ENCODE measurements at places on chromosomes 4 and X.

GRCh38 chr4:106065018-106065417 lies 169.7 kb downstream of the NPNT start:
- no peak for DNase-seq

DNA sequence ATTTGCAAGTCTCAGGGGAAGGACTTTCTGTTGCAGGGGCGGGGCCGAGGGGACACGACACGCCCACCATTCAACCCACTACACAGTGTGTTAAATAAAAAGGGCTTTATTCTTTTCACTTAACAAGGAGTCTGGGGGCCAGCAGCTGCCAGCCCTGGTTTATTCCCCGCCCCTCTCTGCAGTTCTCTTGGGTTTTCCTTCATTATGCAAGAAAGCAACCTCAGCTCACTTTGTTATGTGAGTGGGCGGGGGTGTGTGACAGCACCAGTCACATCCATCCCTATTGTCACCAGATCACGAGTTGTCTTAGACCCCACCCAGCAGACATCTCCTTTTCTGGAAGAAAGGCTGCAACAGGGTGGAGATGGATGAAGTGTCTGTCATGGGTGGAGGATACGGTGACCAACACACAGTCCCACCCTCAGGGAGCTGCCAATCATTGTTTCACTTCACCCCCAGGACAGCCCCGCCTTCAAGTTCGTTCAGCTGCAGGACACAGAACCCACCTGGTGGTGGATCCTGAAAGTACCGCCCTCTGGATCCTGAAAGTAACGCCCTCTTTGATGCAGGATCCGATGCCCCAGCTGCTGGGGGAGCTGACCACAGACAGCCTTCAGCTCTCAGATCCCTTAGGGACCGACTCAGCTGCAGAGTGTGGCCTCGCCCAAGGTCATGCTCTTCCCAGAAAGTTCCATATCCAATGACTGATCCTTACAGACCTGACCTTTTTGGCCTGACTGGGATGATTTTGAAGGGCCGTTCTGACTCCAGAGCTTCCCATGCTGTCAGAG lies 79.6 kb downstream of the SMIM20 start:
- DNase-seq, result no peak

DNA sequence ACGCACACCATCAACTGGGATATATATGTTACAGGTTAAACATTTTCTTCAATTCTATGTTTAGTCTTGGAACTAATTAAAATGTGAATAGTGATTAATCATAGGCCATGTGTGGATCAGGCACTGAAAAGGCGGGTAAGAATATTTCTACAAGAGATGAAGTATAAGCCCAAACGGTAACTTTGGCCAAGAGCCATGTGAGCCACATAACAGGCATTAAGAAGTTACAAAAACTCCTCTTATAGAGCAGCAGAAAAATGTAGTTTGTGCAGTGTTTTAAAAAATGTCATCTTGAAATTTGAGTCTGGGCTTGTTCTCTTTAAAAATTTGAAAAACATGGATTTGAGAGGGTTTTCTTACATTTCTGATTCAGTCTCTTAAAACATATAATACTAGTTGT lies 521.8 kb upstream of the DIPK2B start:
- no peak for DNase-seq

GRCh38 chrX:567891-568290 lies 62.7 kb upstream of the SHOX start:
- no peak for DNase-seq

GRCh38 chr4:92791871-92792440 lies 488.2 kb downstream of the GRID2 start:
- DNase-seq, result no peak

DNA sequence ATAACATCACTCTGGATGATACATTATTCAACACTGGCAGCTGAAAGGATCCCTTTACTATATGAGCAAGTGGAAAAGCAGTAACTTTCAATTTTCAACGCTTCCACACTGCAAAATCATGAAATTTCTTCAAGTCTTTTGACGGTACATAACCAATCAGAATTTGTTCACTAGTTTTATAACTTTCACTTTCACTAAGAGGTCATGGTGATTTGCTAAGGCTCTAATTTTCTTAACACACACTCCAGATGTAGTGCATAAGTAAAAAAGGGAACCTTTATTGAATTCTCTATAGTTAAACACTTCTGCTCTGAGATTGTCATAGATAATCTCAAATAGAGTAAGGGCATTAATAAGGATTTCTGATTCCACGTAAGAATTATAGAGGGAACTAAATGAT lies 4.1 kb downstream of the ARMCX2 start:
- no peak for DNase-seq

All from stimulated activated CD4-positive, alpha-beta T cell treated with anti-CD3 and anti-CD28 coated beads, Interleukin-1b, Interleukin-23, amount 100 ng/mL, for 1 hour (primary cell).